ENCODE measurements at places on chromosomes 3 and 15. TPM values are rescaled to one million over a fixed set of nuclear protein-coding genes. Genes with fewer than 3 reads are reported as not detected.

The DPH3 gene
- 40.0 TPM for total RNA-seq

The SNTN gene
- not detected for total RNA-seq

The SLC15A2 gene
- total RNA-seq = 0.94 TPM

The LCTL gene
- not detected for total RNA-seq

The OIP5 gene
- total RNA-seq = 0.49 TPM

The SELENOS gene
- total RNA-seq = 75.5 TPM

The LRRC31 gene
- not detected for total RNA-seq

The RASSF1 gene
- total RNA-seq = 26.7 TPM

The MFSD1 gene
- total RNA-seq = 78.2 TPM

The CCR8 gene
- total RNA-seq = not detected

The CHCHD4 gene
- total RNA-seq = 25.1 TPM

The CSPG5 gene
- not detected for total RNA-seq

The EHHADH gene
- total RNA-seq = 2.6 TPM

The CCDC51 gene
- 31.8 TPM for total RNA-seq

The HHLA2 gene
- total RNA-seq = not detected

The SAMMSON gene
- 2.3 TPM for total RNA-seq

The EFCAB12 gene
- 0.47 TPM for total RNA-seq

The UBL7 gene
- total RNA-seq = 47.9 TPM

The TTLL13 gene
- total RNA-seq = 0.54 TPM

The ZNF80 gene
- not detected for total RNA-seq

The TOPAZ1 gene
- not detected for total RNA-seq

The AGBL1 gene
- 0.13 TPM for total RNA-seq

The PLXNA1 gene
- 86.7 TPM for total RNA-seq

The UPK1B gene
- not detected for total RNA-seq

The BLM gene
- 2.8 TPM for total RNA-seq

The LSAMP gene
- total RNA-seq = 9.3 TPM

The CD80 gene
- not detected for total RNA-seq

The CAMP gene
- total RNA-seq = not detected

The APBA2 gene
- total RNA-seq = 5.1 TPM

The SEMA6D gene
- total RNA-seq = 3.2 TPM

The HES1 gene
- total RNA-seq = 14.5 TPM

The SKOR1 gene
- 0.46 TPM for total RNA-seq

The RASGRF1 gene
- total RNA-seq = not detected

The CFAP92 gene
- total RNA-seq = 3.3 TPM

The TRH gene
- 0.30 TPM for total RNA-seq

The CNTN4 gene
- total RNA-seq = 10.2 TPM

The SLC12A8 gene
- 2.3 TPM for total RNA-seq

The RTP3 gene
- total RNA-seq = not detected

The AP3B2 gene
- total RNA-seq = 1.7 TPM

The PRSS50 gene
- not detected for total RNA-seq

The GOLGA6B gene
- not detected for total RNA-seq

The ACKR2 gene
- 5.9 TPM for total RNA-seq

The DPPA2 gene
- total RNA-seq = not detected

The SETD5 gene
- 95.3 TPM for total RNA-seq

The GPR27 gene
- 2.1 TPM for total RNA-seq

The AKAP13 gene
- 196 TPM for total RNA-seq

The CCR9 gene
- not detected for total RNA-seq

The KNL1 gene
- 0.89 TPM for total RNA-seq

The NRROS gene
- total RNA-seq = 14.2 TPM

The GHSR gene
- not detected for total RNA-seq
